ENCODE measurements at places on chromosomes 11 and 22. TPM values are rescaled to one million over a fixed set of nuclear protein-coding genes. Genes with fewer than 3 reads are reported as not detected.

The PLAAT3 gene
- 21.1 TPM for total RNA-seq

The GDPD4 gene
- not detected for total RNA-seq

The UNC93B1 gene
- total RNA-seq, result 74.7 TPM

The VPREB1 gene
- not detected for total RNA-seq

The ABCG4 gene
- total RNA-seq, result not detected

The LRRC75B gene
- total RNA-seq, result 22.7 TPM

The INTS4 gene
- total RNA-seq, result 10.7 TPM

The NEFH gene
- total RNA-seq, result 0.32 TPM

The CHADL gene
- total RNA-seq, result not detected

The HTR3B gene
- total RNA-seq, result not detected

The ZNF280B gene
- total RNA-seq, result not detected

The TEX54 gene
- total RNA-seq, result not detected

The DNAJB7 gene
- not detected for total RNA-seq

The GRAMD1B gene
- total RNA-seq, result 1.4 TPM

The SSTR3 gene
- not detected for total RNA-seq

The CLCF1 gene
- 32.6 TPM for total RNA-seq

The SCGB1A1 gene
- not detected for total RNA-seq

The SYT9 gene
- total RNA-seq, result 3.1 TPM

The ALDH3B1 gene
- 42.8 TPM for total RNA-seq

The HTR3A gene
- total RNA-seq, result not detected

The MOGAT2 gene
- total RNA-seq, result not detected

The CDHR5 gene
- total RNA-seq, result 5.0 TPM

The RRP8 gene
- 9.2 TPM for total RNA-seq

The ANGPTL5 gene
- total RNA-seq, result not detected

The ACER3 gene
- total RNA-seq, result 10.5 TPM

The BTG4 gene
- not detected for total RNA-seq

The NRIP3 gene
- 7.7 TPM for total RNA-seq

The C11orf16 gene
- not detected for total RNA-seq

The TREH gene
- not detected for total RNA-seq

The CHRNA10 gene
- not detected for total RNA-seq

The TYR gene
- total RNA-seq, result not detected

All from ascending aorta (tissue), 2 donors.